ENCODE measurements at places on chromosomes 11 and 22.
A peak's percentile ranks its signal among the peaks of the same experiment; 100 is the strongest.

- no peak for DNase-seq
Measured at GRCh38 chr11:65492637-65493366, 6.0 kb upstream of the MALAT1 start.

- DNase-seq, result no peak
Measured at GRCh38 chr11:19769820-19770219, 57.2 kb downstream of the NAV2 start.

GRCh38 chr22:50605613-50606074 lies 5.1 kb downstream of the MAPK8IP2 start:
- DNase-seq, result no peak

GRCh38 chr11:124892750-124893454 lies 4.8 kb downstream of the ROBO4 start:
- DNase-seq, result no peak

DNA sequence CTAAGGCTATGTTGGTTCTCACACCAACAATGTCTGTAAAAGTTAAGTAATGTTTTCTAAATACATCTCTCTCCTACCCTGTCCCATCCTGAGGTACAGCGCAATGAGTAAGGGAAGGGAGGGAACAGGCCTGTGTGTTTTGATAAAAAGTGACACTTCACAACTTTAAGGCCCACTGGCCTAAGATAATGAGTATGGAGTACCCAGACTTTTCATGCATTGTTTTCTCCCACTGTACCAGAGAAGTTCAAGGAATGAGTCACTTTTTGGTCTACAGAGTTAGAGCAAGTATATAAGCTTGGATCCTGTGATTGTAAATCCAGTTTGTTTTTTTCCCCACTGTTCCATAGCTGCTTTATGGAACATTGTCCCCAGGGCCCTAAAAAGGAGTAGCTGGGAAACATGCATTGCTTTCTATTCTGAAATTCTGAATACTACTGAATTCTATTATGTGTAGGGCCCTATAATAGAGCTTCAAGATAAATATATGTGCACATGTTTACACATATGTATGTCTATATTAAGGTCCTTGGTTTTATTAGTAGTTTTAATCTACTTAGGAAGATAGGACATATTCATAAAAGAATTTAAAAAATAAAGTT lies 29.8 kb downstream of the KCNE3 start:
- no peak for DNase-seq

GRCh38 chr11:66318600-66318970 lies 1.7 kb upstream of the CD248 start:
- no peak for DNase-seq

DNA sequence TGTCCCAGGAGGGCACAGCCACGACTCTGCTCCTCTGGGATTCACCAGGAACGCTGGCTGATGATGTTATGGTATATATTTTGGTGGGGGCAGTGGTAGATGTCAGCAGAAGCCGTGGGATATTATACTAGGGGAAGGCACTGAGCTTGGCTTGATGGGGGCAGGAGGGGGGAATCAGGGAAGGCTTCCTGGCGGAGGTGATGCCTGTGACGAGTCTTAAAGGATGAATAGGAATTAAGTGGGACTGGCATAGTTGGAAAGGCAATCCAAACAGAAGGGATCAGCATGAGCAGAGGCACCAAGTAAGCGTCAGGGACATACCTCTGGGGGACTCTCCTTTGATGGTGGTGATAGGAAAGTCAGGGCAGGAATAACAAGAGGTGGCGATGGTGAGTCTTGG lies 47.6 kb downstream of the TP53I11 start:
- no peak for DNase-seq

DNA sequence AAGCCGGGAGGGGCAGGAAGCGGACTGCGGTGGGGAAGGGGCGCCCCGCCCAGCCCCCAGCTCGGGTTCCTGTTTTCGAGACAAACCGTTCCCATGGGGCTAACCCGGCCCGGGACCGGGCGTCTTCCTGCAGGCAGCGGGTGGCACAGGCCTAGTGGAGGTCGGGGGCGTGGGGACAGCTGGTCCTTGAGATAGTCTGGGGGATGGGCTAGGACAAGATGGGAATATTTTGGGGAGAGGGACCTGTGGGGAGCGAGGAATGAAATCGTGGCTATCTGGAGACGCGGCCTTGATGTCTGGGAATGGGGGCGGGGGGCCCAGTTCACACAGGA lies 1.2 kb upstream of the RASGRP2 start:
- no peak for DNase-seq

DNA sequence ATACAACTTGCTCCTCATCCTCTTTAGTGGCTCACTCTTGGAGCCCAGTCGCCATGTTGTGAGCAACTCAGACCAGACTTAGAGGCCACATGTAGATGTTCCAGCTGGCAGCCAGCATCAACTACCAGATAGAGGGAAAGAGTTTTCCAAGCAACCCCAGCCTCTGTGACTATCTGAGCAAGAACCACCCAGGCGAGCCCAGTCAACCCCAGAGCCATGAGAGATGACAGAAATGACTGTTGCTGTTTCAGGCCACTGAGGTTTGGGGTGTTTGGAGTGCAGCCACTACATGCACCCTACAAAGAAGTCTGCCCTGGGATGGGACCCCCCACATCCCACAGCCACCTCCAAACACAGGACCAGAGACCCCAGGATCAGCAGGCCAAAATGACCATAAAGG lies 24.8 kb upstream of the CLDN5 start:
- no peak for DNase-seq

GRCh38 chr11:47003180-47003877 lies 66.8 kb downstream of the CSTPP1 start:
- DNase-seq, result no peak

- no peak for DNase-seq
Measured at GRCh38 chr11:6618117-6619003, 862 bp downstream of the TPP1 start.

GRCh38 chr11:119300198-119300964 lies 16.5 kb downstream of the MCAM start:
- no peak for DNase-seq

DNA sequence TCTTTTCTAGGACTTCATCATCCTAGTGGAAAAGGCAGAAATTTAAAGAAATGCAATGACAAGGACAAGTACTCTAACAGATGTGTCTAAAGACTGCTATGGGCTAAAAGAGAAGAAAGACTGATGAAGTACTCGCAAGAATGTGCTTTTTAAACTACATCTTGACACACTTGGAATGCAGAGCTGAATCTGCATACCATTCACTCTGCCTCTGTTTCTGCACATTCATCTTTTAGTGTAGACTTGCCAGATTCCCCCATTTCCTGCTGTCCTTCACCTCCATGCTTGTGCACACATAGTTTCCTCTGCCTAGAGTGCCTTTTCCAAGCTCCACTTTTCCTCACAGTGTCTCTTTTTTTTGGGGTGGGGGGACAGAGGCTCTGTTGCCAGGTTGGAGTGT lies 239.0 kb upstream of the CCDC179 start:
- no peak for DNase-seq

GRCh38 chr11:3808861-3809623 lies 682 bp downstream of the PGAP2 start:
- no peak for DNase-seq

GRCh38 chr11:14835496-14836492 lies 56.2 kb downstream of the CYP2R1 start:
- no peak for DNase-seq

DNA sequence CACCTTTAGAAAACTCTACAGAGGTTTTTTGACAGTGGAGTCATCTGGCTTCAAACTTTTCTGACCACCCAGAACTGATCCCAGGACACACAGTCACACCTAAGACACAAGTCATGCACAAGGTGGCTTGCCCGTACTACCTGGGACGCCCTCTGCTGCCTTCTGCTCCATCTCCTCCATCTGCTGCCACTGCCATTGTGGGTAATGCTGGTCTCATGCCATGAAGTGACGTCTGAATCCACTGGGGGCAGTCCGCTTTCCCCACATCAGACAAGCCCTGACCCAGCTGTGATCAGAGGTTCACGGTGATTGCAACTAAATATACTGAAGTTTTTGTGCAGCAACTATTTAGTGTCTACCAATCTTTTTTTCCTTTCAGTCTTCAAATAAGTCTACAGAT lies 5.4 kb upstream of the NDUFS8 start:
- DNase-seq, result no peak

- no peak for DNase-seq
Measured at GRCh38 chr11:55503449-55503848, 50.8 kb upstream of the OR4C15 start.

DNA sequence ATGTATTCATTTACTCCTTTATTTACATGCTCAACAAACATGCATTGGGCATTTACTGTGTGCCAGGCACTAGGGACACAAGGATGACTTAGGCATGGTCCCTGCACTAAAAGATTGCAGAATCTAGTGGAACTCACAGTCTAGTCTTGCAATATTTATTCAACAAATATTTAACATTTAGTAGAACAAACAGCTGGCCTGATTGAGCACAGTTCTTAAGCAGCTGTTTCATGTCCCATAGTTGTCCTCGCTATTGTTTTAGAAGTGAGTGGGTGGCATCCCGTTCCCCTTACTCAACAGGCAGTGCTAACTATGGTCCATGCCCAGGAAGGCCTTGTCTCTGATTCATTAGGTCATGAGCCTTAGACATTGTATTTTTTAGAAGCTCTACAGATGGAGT lies 459.9 kb upstream of the CADM1 start:
- DNase-seq, result no peak

DNA sequence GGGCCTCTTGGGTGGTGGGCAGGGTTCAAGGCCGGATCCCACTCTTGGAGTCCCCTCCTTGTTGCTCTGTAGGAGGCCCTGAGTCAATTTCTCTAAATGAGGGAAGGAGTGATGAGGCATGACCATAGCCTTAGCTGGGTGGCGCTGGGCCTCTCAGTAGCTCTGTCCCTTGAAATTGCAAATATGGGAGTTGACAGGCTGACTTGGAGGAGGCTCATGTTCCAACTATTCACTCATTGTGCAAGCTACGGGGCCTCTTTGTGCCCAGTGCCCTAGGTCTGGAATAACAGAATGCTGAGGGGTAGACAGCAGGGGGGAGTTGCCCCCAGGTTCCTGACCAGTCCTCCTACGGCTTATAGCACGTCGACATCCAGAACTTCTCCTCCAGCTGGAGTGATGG lies 8.0 kb downstream of the SELENOM start:
- DNase-seq, result no peak

DNA sequence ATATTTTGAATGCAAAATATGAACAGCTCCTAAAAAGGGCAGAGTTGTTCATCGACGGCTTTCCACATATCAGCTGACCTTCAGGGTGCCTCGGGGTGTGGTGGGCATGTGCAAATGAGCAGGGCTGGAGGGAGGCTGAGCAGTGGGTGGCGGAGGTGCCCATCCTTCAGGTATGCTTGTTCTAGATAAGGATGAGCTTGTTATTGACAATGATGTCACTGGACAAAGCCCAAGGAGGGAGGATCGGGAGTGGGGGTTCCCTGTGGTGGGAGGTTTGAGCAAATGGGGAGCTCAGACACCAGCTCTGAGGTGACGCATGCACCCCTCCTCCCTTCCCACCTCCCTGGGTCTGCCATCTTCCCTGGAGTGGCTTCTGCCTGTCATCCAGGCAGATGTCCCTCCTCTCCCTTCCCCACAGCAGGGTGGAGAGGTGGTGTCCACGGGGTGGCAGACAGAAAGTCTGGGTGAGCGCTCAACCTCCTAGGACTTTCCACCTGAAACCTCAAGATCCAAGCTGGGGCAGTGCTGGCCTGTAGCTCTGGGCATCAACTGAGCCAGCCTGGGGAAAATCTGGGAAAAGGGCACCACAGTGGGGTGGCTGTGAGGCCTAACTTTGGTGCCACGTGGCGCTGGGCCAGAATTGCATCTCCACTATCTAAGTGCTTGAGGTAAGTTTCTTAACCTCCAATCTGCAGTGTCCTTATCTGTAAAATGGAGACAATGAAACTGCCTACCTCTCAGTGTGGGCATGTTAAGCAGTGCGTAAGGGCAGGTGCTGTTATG lies 106.3 kb upstream of the THY1 start:
- no peak for DNase-seq

DNA sequence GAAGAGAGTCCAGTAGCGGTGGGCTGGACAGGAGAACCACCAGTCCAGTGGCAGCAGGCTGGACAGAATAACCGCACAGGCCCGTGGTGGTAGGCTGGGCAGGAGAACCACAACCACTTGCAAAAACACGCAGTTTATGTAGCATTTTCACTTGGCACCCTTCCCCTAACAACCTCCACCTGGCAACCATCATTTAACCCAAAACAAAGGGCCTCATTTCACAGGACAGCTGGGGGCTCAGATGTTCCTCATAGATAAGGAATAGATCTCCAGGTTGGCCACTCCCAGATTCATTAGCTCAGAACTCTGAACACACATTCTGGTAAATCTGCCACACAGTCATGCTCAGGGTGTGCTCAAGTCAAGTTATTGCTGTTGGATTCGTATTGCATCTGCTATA lies 41.2 kb downstream of the SYTL2 start:
- no peak for DNase-seq

DNA sequence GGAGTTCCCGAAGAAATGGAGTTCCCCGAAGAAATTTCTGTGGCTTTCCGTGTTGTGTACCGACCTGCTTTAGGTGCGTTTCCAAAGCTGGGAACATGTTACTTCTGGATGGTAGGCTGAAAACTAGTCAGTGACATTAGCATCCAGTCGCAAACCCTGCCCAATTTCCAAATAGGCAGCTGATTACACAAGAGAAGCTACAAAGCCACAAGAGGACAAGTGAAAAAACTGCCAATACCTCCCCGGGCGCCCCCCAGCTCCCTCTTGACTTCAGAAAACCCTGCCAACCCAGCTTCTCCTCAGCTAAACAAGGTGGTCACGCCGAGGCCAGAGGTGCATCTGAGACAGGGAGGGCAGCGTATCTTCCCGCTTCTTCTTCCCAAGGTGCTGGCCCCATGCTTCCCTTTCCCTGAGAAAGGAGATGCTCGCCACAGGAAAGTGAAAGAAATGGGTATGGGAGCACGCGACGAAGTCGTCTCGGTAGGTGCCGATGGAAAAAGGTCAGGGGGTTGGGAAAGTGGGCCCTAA lies 551 bp downstream of the AGBL2 start:
- no peak for DNase-seq

GRCh38 chr22:37196539-37197450 lies 8.7 kb upstream of the C1QTNF6 start:
- DNase-seq, result peak; percentile 54

DNA sequence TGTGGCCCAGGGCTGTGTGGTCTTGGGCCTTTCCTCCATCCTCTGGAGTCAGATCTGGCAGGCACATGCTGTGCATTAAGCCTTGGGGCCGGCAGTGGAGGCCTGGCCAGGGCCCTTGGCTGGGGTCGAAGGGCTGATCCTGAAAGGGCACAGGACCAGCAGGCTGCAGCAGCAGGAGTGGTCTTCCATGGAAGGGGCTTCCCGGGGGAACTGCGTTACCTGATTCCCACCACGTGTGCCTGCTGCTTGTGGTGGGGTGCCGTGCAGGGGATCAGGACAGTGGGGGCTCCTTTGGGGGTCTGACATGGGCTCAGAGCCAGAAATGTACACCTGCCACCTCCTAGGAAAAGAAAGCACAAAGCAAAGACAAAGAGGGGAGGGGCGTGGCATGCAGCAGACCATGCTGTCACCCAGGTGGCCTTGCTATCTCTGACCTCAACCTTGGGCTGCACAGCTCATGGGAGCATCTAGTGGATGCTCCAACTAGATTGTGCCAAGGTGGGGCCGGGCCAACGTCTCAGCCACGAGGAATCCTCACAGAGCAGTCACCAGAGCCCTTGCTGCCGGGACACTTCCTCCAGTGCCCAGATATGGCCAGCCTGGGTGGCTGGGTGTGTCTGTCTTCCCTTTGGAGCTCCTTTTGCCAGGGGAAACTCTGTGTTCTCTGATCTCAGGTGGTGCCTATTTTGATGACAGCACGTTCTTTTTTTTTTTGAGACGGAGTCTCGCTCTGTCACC lies 17.9 kb upstream of the YPEL1 start:
- no peak for DNase-seq
